CD4-positive, alpha-beta T cell treated with Interleukin-1 beta for 1 hour (primary cell): ENCODE measurements at places on chromosomes 2 and 18.

- DNase-seq, result no peak
These were observed 19.3 kb upstream of the CD302 start for GRCh38 chr2:159817283-159817682.

- DNase-seq, result no peak
These were observed 92.6 kb downstream of the TTC32 start for GRCh38 chr2:19809206-19809605.

- DNase-seq, result peak; percentile 48
These were observed 47.0 kb upstream of the TTC39C start for GRCh38 chr18:23967321-23968089.

DNA sequence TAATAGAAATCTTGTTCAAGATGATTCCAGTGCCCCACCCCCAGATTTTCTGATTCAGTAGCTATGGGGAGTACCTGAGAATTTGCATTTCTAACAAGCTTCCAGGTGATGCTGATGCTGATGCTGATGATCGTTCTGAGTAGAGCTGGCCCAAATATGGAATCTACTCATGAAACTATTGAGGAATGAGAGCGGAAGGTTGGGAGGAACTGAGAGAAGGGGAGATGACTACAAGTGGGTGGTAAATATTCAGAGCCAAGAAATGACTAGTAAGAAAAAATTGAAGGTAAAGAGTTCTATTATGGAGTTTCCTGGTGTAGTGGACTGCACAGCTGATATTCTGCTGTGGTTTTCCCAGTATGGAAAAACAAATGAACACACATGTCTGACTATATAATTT lies 235.4 kb upstream of the FN1 start:
- DNase-seq, result no peak

DNA sequence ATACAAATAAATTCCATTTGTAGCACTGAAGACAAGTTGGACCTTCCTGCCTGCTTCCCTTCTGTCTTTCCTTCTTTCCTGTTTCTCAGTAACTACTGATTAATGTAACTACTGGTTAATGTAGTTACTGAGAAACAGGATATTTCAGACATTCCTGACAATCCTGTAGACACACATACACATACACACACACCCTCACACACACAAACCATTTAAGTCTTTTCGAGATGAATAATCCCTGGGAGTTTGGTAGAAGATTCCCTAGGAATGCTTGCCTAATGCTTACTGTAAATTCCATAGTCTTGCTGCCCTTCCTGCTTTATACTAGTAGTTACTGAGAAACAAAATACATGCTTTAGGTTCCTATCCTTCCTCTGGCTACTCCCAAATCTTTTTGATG lies 83.9 kb downstream of the PIK3C3 start:
- DNase-seq, result no peak

DNA sequence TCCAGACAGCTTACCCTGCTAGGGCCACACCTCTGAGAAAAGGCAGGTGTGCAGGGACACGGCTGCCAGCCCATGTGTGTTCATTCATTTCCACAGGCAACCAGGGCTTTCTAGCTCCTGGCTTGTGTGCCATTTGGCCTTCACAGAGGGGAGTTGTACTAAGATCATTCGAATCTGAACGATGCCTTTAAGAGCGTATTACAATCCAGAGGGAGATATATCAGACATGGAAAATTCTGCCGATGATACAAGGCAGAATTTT lies 64.2 kb upstream of the OTOF start:
- DNase-seq, result no peak

GRCh38 chr18:13378150-13378549 lies 159.6 kb downstream of the LDLRAD4 start:
- DNase-seq, result no peak

GRCh38 chr18:13416848-13417247 lies 198.3 kb downstream of the LDLRAD4 start:
- DNase-seq, result no peak

- DNase-seq, result no peak
These were observed 64.0 kb downstream of the AAK1 start for GRCh38 chr2:69579536-69579935.

GRCh38 chr18:40812981-40813515 lies 1142.0 kb upstream of the PIK3C3 start:
- DNase-seq, result no peak
